ENCODE measurements at places on chromosomes 7 and 10. TPM values are rescaled to one million over a fixed set of nuclear protein-coding genes. Genes with fewer than 3 reads are reported as not detected.

XRCC2 gene
- total RNA-seq, result 4.1 TPM

PIK3CG gene
- not detected for total RNA-seq

SPDYE2B gene
- total RNA-seq, result not detected

DNA sequence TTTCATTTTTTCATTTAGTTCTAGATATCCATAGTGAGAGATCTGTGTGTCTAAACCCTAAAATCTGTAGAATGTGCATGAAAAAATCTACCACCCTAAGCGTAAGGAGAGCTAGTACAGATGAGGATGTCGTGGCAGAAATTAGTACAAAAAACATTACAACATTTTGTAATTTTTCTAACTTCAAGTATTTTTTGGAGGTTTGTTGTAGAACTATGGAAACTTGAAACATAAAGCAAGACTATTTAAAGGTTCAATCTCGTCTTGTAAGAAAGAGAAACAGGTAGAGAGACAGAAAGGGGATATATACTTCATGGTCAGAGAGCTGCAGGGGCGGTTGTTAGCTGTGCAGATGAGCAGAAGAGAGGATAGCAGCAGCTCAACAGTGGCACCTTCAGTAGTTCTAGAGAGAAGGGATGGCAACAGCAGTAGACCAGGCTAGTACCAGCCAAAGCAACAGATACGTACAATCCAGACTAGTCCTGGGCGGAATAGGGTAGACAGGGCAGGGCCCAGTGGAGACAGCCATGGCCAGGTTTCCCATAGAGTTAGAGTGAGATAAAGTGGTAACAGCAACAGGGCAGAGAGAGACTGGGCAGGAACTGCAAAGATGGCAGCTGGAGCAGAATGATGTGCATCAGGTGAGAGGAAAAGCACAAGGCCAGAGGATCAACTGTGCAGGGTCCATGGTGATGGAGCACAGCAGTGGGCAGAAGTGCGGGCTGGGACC lies 145.2 kb downstream of the FRMD4A start:
- H3K27ac ChIP-seq, result peak overlapping the region; percentile 14
- no peaks in the 10 kb centered on the region for H3K36me3 ChIP-seq
- H3K27me3 ChIP-seq, result peaks cover 50% of the 10 kb centered on the region

- peaks cover 25% of the 10 kb centered on the region for H3K4me1 ChIP-seq
- H3K4me3 ChIP-seq, result peak overlapping the region; percentile 86
- peak overlapping the region; percentile 88 for H3K27ac ChIP-seq
- H3K27me3 ChIP-seq, result peaks cover 6% of the 10 kb centered on the region
- DNase-seq, result peak; percentile 91
These were observed 50.5 kb upstream of the FOXK1 start for GRCh38 chr7:4631380-4632179.

GRCh38 chr10:124032971-124033886 lies 60.2 kb downstream of the CHST15 start:
- no peak overlapping the region for H3K4me3 ChIP-seq
- H3K36me3 ChIP-seq, result no peaks in the 10 kb centered on the region
- H3K27ac ChIP-seq, result no peak overlapping the region
- peaks cover 6% of the 10 kb centered on the region for H3K27me3 ChIP-seq

Measured in HFFc6 (cell line).